Panc1 (cell line): ENCODE measurements at places on chromosomes 4 and X.

GRCh38 chr4:118400356-118400755, 47.6 kb upstream of the PRSS12 start:
- DNase-seq: no peak

DNA sequence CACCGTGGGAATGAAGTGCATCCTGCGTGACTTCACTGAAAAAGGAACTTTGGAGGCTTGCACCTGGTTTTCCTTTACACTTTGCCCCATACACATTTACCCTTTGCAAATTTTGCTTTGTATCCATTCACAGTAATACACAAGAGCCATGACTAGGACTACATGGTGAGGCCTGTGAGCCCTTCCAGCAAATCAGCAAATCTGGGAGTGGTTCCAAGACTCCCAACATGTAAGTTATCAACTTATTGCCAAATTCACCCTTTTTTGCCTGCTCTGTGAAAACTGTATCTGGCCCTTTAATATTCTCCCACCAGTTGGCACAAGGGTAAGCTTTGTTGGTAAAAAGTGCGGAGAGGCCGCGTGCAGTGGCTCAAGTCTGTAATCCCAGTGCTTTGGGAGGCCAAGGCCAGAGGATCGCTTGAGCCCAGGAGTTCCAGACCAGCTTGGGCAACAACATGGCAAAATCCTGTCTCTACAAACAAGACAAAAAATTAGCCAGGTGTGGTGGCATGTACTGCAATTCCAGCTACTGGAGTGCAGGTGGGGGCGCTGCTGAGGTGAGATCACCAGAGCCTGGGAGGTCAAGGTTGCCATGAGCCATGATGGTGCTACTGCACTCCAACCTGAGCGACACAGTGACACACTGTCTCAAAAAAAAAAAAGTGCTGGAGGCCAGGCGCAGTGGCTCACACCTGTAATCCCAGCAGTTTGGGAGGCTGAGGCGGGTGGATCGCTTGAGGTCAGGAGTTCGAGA, 5.0 kb downstream of the PRMT9 start:
- no peak for DNase-seq

- no peak for DNase-seq
These were observed 439.4 kb downstream of the TRIML1 start for GRCh38 chr4:188578657-188579056.

GRCh38 chr4:110467400-110467799, 8.6 kb upstream of the ENPEP start:
- DNase-seq: no peak

DNA sequence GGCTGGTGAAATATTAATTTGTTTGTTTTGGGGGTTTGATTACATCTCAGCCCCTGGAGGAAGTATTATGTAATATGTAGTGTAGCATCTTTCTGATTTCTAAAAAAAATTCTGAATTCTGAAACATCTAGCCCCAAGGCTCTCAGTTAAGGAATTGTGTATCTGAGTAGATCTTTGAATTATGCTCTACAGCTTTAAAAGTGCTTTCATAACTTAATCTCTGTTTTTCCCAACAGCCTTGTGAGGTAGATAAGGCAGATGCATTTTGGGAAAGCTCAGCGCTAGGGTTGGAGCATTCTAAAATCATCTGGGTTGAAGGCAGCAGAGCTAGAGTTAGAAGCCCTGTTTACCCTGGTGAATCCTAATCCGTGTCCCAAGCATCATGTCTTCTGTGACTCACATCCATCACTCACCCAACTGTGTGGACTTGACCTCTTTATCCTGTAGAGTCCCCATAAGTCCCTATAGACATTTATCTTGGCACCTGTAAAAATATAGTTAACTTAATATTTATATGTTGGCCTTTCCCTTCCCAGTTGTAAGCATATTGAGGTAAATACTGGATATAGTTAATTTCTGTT, 49.8 kb downstream of the FNIP2 start:
- DNase-seq: no peak

GRCh38 chr4:78650106-78651024, 98.8 kb downstream of the ANXA3 start:
- no peak for DNase-seq

- no peak for DNase-seq
These were observed 301.9 kb downstream of the BMPR1B start for GRCh38 chr4:95059663-95060062.

- DNase-seq: no peak
These were observed 64.3 kb upstream of the FTHL17 start for GRCh38 chrX:31136144-31136611.

GRCh38 chr4:37124800-37125199, 119.7 kb upstream of the NWD2 start:
- DNase-seq: no peak

- no peak for DNase-seq
These were observed 250 bp downstream of the USP9X start for GRCh38 chrX:41085512-41085877.
